ENCODE measurements at places on chromosomes 16 and 17. TPM values are rescaled to one million over a fixed set of nuclear protein-coding genes. Genes with fewer than 3 reads are reported as not detected.

GRCh38 chr17:279776-280175, 72.8 kb downstream of the RPH3AL start:
- no peak for DNase-seq

GRCh38 chr16:79177018-79177417, 423.5 kb downstream of the MAF start:
- no peak for DNase-seq

GRCh38 chr17:49842371-49842770, 5.5 kb downstream of the TAC4 start:
- DNase-seq = no peak

Gene NPIPB8
- not detected for total RNA-seq

DNA sequence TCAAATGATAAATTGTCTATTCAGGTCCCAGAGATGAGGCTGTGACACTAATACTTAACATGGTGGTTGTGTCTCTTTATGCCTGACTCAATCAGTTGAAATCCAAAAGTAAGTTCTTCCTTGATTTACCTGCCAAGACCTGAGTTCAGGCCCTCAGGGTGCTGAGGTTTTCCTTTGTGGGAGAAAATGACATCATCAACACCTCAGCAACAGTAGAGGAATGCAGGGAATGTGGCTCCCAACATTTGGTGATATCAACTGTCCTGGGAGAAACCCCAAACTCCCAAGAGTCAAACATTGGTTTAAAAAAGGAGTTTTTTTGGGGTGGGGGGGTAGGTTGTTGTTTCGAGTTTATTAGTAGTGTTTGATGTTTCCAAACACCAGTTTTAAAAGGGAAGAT, 14.7 kb downstream of the RNF43 start:
- no peak for DNase-seq

Gene STH
- not detected for total RNA-seq

DNA sequence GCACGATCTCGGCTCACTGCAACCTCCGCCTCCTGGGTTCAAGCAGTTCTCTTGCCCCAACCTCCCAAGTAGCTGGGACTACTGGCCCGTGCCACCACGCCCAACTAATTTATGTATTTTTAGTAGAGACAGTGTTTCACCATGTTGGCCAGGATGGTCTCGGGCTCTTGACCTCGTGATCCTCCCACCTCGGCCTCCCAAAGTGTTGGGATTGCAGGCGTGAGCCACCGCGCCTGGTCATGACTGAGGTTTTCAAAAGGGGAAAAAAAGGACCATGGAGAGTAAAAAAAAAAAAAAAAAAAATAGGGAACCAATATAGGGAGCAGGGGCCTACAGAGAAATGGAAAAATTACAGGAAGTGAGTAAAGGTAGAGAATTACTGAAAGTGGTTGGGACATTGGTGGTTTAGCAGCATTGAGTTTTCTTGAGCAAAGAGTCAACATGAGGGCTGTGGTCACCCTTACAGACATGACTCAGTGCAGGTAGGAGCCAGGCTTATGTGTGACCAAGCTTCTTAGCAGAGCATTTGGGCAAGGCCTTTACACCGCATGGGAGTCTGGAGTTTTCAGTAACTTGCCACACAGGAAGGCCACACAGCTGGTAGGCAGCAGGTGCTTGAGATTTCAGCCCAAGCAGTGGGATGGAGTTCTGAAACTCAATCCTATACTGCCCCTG, 447.3 kb downstream of the HS3ST3B1 start:
- no peak for DNase-seq

DNA sequence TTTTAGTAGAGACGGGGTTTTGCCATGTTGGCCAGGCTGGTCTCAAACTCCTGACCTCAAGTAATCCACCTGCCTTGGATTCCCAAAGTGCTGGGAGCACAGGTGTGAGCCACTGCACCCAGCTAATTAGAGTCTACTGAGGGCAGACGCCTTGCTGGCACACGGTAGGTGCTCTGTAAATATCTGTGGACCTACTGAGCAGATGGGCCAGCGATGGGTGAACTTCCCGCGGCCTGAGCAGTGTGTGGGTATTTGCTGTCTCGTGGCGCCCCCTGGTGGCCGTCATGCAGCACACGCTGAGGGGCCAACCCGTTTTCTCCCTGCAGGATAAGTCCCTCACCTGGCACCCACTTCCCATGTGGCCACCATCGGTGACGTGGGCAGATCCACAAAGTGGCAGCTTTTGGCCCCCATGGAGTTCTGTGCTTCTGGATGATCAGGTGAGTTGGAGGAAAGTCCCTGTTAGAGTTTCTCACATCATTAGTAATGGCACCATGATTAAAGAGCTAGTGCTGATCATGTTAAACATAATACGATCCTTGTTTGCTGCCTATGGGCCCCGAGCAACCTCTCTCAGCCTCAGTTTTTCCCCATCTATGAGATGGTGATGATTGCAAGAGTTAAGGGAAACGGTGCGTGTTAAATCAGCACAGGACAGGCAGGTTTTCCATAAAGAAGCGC, 40.7 kb downstream of the ZDHHC7 start:
- peak; percentile 27 for DNase-seq

Gene CPD
- total RNA-seq = 23.5 TPM

- no peak for DNase-seq
Measured at GRCh38 chr17:75241143-75241430, 20.3 kb downstream of the GGA3 start.

Gene LPO
- not detected for total RNA-seq

DNA sequence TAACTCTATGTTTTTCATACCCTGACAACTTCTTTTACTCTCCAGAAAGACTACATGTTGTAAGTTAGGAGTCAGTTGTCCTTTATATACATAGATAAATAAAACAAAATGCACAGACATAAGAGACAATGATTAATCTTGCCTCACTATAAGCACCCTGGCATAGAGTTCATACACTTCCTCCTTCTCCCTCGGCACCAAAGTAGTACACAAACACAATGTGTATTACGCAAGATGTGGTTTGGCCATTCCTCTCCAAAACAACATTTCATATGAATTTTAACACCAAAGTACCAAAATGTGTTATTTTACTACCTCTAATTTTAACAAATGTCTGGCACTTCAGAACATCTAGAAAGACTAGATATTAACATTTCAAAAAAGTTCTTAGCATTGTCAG, 17.2 kb upstream of the SLFN11 start:
- DNase-seq = no peak

GRCh38 chr17:28466521-28467048, 6.9 kb upstream of the SLC13A2 start:
- DNase-seq = no peak

- no peak for DNase-seq
Measured at GRCh38 chr17:36524428-36524876, 10.2 kb downstream of the MYO19 start.

Gene KLHL10
- total RNA-seq = not detected

DNA sequence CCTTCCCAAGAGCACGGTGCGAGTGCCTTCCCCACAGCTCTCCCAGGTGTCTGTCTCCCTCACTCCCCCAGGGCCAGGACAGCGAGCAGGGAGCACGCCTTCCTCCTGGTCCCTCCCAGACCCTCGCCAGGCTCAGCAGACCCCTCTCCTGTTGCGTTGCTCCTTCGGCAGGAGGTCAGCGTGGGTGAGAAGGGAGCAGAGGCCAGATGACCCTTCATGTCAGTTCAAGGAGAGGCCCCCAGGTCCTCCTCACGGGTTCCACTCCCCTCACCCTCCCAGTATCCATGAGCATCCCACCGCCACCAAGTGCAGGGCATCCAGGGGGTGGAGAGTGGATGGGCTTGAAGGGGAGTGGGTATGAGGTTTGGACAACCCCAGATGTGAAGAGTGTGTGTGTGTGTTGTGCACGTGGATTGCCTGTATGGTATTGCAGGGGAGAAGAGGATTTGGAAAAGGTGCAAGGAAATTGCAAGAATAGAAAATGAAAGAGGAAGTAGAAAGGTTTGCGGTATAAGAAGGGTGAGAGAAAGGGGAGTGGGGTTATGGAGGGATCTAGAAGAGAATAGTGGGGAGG, 17.7 kb downstream of the SGCA start:
- no peak for DNase-seq

Gene RPL13
- total RNA-seq = 4,132 TPM

DNA sequence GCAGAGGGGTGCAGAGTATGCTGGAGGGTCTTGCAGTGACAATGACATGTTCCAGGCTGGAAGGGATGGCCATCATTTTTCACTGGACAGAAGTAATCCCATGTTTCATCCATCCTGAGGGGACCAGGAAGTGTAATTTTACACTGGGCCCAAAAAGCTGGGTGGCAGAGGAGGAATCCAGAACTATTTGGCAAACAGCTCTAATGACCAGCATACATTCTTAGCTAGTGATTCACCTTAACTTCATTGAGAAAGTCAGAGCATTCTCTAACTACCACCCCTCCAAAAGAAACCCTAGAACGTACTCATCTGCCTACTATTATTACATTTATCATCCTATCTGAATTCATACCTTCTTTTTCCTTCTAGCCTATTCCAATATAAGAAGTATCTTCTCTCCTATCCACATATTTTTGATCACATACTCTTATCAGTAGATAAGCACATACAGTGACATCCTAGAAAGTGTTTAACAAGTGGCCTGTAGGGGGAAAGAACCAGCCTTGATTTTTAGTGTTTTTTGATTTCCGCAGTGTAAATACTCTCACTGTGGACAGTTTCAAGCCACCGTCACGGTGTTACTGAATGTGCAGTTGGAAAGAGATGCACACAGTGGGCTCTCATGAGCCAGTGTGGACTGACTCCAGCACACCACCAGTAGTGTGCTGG, 118.1 kb downstream of the FTO start:
- no peak for DNase-seq

Gene CDK3
- total RNA-seq = 5.3 TPM

GRCh38 chr17:36942631-36943125, 5.4 kb downstream of the LHX1 start:
- DNase-seq = no peak

DNA sequence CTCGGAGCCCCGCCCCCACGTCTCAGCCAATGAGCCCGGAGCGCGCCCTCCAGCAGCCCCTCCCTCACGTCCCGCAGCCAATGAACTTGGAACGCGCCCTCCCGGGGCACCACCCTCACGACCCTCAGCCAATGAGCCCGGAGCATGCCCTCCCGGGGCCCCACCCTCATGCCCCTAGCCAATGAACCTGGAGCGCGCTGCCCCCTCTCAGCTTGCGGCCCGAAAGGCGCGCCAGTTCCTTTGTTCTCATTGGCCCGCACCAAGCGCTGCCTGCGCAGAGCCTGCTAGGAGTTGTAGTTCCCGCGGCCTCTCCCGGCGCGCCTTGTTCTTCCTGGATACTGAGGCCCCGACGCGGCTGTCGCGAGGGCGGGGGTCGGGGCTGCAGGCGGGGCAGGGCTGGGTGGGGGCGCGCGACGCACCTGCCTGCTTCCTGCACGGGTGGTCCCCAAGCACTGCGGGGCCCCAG, at the start of gene LRRC45:
Gene LRRC45 (plus strand): TSS at position 325 of the 466 bp plus-strand sequence. CDS start 339 bp downstream, outside the sequence.
- peak; percentile 96 for DNase-seq

Gene CCT6B
- 2.8 TPM for total RNA-seq

- DNase-seq = no peak
Measured at GRCh38 chr17:19370493-19370960, 7.8 kb upstream of the MAPK7 start.

DNA sequence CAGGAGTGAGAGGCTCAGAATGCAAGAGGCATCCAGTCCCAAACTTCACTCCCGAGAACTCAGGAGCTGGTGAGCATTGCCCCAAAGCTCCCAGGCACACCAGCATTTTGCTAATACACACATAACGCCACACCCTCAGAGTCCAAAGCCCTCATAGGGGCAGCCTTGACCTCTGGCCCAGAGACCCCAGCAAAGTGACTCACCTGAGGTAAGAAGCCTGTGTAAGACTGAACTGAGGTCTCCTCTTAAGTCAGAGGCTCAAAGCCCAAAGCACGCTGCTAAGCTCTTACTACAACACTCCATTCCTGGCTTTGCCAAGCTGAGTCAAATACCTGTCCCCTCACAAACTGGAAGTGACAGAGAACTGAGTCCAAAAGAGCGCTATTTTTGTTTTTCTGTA, 16.4 kb downstream of the ST3GAL2 start:
- DNase-seq = no peak

Gene SUMO2
- 514 TPM for total RNA-seq

DNA sequence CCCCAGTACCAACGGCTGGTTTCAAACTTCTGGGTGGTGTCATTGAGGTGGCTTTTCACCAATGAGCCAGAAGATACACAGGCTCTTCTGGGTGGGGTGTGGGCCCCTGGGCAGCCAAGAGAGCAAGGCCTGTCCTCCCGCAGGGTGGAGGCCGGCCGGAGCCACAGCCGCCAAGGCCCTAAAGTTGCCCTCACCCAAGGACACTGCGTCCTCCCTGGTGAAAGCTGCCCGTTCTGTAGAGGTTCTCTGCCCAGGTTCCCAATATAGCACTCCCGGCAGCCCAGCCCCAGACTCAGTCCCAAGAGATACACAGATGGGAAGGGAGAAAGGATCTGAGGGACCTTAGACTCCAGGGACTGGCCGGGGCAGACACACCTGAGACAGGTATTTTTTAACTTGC, 10.7 kb upstream of the CACNG1 start:
- no peak for DNase-seq

Gene BRIP1
- total RNA-seq = 15.0 TPM

Gene PDILT
- not detected for total RNA-seq

DNA sequence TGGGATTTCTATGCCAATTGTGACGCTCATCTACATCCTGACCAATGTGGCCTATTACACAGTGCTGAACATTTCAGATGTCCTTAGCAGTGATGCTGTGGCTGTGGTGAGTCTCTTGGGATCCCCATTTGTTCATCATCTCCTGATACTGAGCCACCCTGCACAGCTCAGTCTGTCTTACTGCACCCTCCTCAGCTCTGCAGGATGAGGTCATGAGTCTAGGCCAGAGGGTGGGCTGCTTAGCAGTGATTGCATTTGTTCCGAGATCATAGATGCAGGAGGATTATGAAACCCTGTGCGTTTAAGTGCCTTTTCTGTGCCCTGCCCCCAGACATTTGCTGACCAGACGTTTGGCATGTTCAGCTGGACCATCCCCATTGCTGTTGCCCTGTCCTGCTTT, 19.5 kb downstream of the SLC7A6OS start:
- no peak for DNase-seq

DNA sequence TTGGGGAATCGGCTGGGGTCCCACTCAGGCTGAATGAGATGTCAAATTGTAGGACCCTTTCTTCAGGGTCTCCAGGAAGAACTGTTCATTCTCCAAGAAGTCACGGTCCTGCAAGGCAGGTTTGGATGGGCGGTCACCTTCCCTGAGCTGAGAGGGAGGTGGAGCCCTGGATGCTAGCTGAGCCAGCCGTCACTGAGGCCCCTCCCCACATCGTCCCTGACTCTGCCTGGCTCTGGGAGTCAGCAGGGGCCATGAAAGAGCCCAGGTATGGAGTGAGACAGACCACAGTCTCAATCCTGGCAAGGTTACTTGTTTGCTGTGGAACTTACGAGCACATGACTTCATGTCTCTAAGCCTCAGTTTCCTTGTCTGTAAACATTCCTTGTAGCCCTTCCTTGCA, 6.0 kb upstream of the MRPL38 start:
- no peak for DNase-seq

Gene NTN3
- total RNA-seq = not detected

Gene G6PC1
- total RNA-seq = not detected

Gene HIC1
- total RNA-seq = 61.1 TPM

- DNase-seq = no peak
Measured at GRCh38 chr16:69150146-69150865, 17.9 kb downstream of the UTP4 start.

DNA sequence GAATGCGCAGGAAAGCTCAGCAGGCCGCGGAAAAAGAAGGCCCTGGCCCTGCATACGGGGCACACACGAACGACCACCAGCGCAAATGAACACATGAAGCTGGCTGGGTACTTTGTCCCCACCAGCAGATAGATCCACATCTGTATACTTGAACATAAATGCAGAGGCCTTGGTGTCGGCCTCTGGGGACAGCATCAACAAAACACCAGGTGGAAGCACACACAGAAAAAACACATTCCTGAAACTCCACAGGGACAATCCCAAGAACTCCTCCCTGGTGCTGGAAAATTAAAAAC, 606 bp upstream of the ZBTB4 start:
- DNase-seq = no peak

GRCh38 chr17:280216-280615, 72.4 kb downstream of the RPH3AL start:
- no peak for DNase-seq

Measured in GM12878 (cell line).